Fibroblast of skin of left quadriceps (primary cell): ENCODE measurements at places on chromosomes 5 and 9.
A peak's percentile ranks its signal among the peaks of the same experiment; 100 is the strongest.

GRCh38 chr5:151168602-151169344 lies 11.2 kb upstream of the ANXA6 start:
- no peak for DNase-seq

DNA sequence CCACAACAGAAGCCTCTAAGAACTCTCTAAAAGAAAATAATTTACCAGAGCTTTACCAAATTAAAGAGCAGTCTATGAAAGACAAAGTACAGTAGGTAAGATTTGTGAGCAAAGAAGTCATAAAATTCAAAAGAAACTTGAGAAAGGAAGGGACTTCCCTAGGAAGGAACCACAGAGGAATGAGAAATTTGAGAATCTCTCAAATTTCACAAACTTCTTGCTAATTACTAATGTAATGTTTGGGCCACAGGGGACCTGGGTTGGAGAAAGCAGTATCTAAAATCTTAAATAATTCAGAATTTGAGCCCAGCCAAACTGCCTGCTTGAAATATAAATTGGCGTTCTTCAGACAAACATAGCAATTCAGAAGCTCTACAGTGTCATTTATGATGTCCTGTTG lies 225.0 kb upstream of the PRR16 start:
- DNase-seq = no peak

GRCh38 chr5:150141544-150142184 lies 14.0 kb downstream of the PDGFRB start:
- no peak for DNase-seq

DNA sequence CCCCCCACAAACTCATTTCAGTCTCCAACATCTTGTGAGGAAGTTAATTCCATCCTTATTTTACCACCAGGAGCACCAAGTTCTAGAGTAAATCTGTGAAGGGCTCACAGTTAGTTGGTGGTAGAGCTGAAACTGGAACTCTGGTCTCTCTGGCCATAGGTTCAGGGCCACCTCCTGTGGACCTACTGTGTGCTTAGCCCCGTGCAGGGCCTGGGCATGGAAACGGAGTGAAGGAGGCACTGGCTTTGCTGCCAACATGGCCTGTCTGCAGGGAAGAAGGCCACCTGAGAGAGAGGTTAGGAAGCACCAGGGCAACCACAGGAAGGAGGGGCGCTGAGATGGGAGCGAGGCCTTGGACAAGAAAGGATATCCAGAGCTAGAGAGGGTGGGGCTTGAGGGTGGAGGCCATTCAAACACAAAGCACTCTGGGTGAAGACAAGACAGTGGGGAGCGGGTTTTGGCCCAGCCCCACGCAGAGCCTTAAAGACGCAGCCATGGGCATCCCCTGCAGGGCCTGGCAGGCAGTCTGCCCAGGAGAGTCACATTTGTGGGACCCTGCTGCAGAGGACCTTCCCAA lies 16.0 kb upstream of the DAB2IP start:
- no peak for DNase-seq

DNA sequence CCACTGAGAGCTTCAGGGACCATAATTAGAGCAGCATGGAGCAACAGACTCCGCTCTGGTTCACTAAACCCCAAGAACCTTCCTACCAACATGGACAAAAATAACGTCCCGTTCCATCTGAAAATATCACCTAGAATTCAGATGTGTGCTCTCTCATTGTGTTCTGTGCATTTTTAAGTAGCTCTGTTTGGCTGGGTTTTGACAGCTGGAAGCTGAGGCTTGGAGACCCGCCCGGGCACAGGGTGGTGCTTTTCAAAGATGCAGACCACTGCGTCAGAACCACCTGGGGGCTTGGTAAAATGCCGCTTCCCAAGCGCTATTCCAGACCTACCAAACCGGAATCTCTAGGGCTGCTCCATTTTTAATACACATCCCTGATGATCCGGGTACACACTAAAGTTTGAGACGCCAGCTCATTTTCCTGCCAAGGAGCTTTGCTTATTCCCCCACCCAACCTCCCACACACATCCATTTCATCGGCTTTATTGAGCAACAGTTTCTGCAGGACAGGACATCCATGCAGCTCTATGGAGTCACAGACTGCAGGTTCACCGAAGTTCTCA lies 104.8 kb downstream of the GABBR2 start:
- DNase-seq = no peak

- DNase-seq = no peak
Measured at GRCh38 chr5:151020304-151021110, at the start of gene GPX3. Gene GPX3 (plus strand): TSS chr5:151020591. CDS start chr5:151020655, 64 bp downstream.

DNA sequence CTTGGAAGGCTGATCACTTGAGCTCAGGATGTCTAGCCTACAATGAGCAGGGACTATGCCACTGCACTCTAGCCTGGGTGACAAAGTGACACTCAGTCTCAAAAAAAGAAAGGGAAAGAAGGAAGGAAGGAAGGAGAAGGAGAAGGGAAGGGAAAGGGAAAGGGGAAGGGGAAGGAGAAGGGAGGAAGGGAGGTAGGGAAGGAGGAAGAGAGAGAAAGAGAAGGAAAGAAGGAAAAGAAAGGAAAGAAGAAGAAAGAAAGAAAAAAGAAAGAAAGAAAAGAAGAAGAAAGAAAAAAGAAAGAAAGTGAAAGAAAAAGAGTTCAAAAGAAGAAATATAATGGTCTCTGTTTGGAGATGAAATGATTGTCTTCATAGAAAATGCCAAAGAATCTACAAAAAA lies 10.8 kb upstream of the CSF1R start:
- no peak for DNase-seq

DNA sequence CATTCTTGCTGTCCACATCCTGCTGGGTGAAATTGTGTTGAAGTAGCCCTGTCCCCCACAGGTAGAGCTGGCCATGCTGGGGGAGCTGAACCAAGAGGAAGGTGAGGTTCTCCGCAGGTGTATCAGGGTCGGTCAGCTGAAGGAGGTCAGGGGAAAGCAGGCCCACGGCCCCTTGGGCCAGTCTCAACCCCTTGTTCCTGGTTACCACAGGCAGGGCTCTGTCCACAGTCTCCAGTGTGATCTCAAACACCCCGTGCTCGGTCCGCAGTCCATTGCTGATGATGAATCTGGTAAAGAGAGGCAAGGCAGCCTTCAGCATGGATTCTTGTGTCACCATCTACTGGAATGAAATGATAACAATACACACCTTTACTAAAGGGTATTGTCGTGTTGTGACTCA lies 53.4 kb upstream of the CER1 start:
- DNase-seq = no peak

DNA sequence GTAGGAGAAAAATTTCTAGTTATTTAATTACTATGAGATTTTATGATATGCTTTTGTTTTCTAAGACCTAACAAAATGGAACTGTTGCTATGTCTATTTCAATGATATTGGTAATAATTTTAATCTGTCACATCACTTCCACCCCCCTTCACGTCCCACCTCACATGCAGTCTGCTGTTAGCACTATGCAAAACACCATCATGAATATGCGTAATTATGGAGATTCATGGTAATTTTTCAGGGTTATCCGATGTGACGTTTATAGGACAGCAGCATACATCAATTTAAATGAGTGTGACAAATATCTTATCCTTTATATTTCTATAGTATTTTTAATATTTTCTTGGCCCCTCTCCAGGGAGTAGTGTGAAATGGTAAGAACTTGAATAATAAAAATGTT lies 283.8 kb upstream of the TMEM161B start:
- DNase-seq = no peak

DNA sequence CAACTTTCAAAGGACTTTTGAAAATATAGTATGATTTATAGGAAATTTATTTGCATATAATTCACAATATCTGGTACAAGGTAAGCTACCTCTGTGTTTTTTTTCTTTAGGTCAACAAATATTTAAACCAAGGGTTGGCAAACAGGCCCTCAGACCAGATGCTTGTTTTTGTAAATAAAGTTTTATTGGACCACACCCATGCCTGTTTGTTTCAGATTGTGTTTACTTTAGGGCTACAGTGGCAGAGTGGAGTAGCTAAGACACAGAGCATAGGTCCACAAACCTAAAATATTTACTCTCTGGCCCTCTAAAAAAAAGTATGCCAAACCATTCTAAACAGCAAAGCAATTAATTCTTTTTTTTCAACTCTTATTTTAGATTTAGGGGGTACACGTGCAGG lies 119.7 kb upstream of the CCDC152 start:
- no peak for DNase-seq

- no peak for DNase-seq
Measured at GRCh38 chr9:110583237-110583636, 3.7 kb upstream of the SVEP1 start.

DNA sequence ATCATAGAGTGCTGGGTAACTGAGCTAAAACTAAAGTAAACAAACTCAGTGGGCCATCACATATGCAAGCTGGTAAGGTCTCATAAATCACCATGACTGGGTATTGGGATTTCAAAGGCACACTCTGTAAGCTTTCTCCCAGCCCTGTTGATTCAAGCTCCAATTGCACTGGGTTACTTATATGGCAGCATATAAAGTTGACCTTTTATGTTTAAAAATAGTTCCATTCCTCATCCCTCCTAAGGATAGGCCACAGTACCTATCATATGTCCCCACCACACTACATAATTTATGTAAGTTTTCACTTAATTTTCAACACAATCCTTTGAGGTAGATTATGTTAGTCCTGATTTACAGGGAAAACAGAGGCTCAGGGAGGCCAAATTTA lies 438.4 kb downstream of the RAB3C start:
- no peak for DNase-seq

- DNase-seq = no peak
Measured at GRCh38 chr9:116432051-116432450, 255.1 kb upstream of the TRIM32 start.

- no peak for DNase-seq
Measured at GRCh38 chr5:33809936-33810335, 81.9 kb downstream of the ADAMTS12 start.

DNA sequence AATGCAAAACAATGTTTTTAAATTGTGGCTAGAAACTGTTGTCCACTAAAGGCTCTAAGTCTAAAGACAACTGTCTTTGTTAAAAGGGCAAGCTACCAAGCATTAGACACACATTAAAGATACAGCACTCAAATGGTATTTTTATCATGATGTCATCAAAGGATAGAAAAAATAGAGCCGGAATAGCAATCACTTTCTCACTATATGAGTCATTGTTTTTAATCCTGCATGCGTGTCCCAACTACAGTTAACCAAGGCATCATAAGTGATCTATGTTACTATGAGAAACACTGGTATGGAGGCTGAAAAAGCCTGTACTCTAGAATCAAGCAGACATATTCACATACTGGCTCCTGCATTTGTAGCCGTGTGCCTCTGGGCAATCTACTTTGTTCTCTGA lies 1.9 kb upstream of the PJA2 start:
- peak; percentile 87 for DNase-seq

DNA sequence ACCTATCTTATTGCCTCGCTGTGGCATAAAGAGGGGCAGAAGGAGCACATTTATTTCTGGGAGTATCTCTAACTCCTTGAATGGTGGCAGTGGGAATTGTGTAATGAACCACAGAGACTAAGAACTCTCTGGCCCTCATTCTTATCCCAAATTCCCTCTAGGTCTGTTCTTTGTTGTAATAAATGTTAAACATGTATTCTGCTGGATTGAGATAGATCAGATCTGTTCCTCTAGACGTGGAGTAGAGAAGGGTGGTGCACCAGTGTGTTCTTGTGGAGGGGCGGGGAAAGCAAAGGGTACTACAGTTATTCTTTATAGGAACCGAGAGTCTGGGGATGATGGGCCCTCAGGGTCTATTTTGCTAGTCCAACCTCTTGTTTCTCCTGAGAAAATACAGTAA lies 90.4 kb downstream of the UBE2R2 start:
- no peak for DNase-seq
